ENCODE measurements at places on chromosomes 2 and 18. TPM values are rescaled to one million over a fixed set of nuclear protein-coding genes. Genes with fewer than 3 reads are reported as not detected.

- DNase-seq, result no peak
Observed at GRCh38 chr2:134463699-134464022, 209.8 kb downstream of the MGAT5 start.

Gene ZAP70
- 1.4 TPM for total RNA-seq

- peak; percentile 75 for DNase-seq
Observed at GRCh38 chr2:37653805-37654378, 17.6 kb downstream of the CDC42EP3 start.

Gene GDF7
- 1.7 TPM for total RNA-seq

- DNase-seq, result no peak
Observed at GRCh38 chr2:43027097-43027873, 199.1 kb downstream of the ZFP36L2 start.

Gene TMEM247
- not detected for total RNA-seq

Gene DSG1
- 4.7 TPM for total RNA-seq

Gene MC2R
- not detected for total RNA-seq

DNA sequence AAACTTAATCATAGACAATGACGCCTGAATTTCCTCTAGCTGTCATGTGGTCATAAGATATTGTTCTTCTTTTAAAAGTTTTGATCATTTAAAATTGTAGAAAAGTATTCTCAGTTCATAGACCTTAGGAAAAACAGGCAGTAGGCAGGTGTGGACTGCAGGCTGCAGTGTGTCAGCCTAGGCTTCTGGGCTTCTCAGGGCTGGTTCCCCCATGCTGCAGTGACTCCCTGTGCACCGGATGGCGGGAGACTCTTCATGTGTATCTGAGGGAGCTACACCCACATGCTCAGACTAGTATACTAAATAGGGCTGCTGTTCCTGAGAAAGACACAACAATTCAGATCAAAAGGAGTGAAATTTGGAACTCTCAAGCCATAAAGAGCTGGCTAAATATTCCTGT lies 72.4 kb downstream of the PXDN start:
- DNase-seq, result peak; percentile 32

GRCh38 chr2:43191947-43192516 lies 34.4 kb downstream of the ZFP36L2 start:
- DNase-seq, result no peak

DNA sequence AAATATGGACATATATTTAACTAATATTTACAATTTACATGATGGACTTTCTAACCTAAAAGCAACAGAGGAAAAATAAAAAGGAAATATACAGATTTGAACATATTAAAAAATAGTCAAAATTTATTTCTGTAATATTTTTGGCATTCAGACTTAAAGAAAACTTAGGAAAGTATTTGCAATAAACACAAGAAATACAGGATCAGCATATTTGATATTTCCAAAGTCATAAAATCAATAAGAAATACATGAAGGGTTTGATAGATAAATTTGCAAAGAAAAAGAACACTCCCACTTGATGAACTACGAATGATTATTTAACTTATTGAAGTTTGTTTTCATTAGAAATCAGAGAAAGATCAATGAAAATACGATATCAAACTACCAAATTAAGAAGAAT lies 48.6 kb upstream of the CD302 start:
- no peak for DNase-seq

Gene TMEM178A
- 2.9 TPM for total RNA-seq

DNA sequence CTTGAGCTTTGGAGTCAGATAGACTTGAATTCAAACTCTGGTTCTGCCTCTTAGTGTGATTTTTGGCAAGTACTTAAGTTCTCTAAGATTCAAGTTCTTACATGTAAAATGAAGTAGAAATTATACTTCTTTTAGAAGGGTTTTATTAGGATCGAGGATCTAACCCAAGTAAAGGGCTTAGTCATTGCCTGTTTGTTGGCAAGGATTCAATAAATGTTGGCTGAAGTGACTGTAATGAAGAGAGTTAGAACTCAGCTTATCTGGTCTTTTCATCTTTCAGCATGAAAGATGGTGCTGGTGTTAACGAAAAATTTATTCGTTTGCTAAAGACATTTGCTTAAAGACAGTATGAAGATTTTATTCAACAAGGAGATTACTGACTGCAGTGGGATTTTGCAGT lies 315.9 kb upstream of the THUMPD2 start:
- no peak for DNase-seq

DNA sequence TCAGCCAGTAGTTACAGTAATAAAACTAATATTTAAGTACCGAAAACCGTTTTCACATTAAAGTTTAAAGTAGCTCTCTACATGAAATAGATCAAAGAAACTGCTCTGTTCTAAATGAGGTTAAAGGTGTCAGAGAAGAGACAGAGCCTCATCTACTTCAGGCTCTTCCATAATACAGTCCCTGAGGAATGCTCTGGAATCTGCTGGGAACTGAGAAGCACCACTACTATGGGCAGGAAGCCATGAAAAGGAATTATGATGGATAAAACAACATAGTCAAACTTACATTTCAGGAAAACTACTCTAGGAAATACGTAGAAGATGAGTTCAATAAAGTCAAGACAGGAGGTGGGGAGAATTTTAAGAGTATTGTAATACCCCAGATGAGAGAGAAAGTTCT lies 60.0 kb downstream of the ROCK1 start:
- DNase-seq, result no peak

DNA sequence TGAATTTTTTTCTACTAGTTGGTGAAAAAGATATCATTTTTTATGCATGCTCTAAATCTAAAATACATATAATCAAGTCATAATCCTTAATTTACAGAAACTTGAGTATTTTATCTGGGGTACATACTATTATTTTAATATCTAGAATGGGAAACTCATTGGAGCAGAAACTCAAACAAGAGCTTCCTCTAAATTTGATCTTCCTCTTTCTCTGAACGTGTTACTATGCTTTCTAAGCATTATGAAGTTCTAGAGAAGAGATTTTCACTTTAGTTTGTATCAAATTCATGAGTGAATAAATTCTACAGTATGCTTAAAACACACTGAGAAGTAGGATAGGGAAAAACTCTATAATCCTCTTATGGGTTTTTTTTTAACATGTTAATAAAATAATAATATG lies 20.6 kb upstream of the SLC38A11 start:
- DNase-seq, result no peak

- peak; percentile 23 for DNase-seq
Observed at GRCh38 chr18:46560671-46561045, 96.4 kb downstream of the LOXHD1 start.

Gene AQP12A
- total RNA-seq, result not detected

- DNase-seq, result no peak
Observed at GRCh38 chr2:44560941-44561340, 199.2 kb downstream of the CAMKMT start.

DNA sequence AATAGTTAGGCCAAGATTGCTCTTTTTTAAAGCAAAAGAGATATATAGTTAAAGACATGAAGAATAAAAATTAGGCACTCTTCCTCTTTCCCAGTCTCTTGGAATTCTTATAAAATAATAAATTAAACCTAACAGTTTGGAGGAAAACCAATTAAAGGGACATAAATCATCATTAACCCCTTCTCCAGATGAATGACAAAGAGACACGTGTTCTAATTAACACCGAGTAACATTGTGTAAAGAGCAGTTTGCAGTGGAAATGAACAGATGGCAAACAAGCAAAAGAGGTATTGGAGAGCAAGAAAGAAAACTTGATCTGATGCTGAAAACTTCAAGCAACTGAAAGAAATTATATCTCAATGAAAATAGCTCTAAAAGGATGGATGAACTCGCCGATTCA lies 48.4 kb downstream of the BCL2 start:
- no peak for DNase-seq

DNA sequence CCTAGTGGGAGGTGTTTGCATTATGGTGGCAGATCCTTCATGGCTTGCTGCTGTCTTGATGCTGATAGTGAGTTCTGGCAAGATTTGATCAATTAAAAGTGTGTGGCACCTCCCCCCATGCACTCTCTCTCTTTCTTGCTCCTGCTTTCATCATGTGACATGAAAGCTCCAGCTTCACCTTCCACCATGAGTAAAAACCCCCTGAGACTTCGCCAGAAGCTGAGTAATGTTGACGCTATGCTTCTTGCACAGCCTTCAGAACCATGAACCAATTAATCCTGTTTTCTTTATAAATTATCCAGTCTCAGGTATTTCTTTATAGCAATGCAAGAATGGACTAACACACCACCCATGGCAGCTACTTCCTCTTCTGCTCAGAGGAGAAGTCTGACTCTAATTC lies 2181.4 kb upstream of the PIK3C3 start:
- DNase-seq, result no peak

GRCh38 chr18:34957119-34957863 lies 83.9 kb upstream of the MAPRE2 start:
- no peak for DNase-seq

DNA sequence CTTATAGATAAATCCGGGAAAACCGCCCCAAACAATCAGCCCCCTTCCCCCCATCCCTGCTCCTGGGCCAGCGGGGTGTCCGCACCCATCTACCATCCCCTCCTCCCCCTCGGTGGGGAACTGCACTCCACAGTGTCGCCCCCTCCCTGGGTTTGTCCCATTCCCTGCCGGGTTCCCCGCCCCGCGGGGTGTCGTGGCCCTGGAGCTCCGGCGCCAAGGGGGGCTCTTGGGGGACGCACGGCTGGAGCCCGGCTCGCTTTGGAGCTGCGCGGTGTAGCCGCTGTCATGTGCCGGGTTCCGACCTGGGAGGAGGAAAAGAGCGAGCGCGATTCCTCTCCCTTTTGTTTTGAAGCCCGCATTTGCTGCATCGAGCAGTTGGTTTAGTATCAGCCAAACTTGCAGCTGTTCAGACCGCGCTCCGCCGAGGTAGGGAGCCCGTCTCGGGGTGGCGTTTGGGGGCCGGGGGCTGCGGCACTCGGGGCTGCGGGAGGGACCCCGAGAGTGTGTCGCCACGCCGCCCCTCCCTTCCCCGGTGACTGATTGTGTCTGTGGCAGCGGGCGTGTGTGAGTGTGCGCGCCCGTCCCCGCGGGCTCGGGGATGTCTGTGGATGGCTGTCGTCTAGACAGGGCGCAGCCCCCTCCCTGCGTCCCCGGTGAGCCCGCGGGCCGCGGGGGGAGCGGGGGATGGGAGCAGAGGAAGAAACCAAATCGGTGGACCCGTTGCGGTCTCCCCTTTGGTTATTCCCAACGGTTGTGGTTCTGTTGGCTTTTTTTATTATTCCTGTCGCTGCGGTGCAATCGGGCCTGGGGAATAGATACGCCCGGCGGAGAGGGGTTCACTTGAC lies 797 bp downstream of the CTIF start:
- DNase-seq, result peak; percentile 65

Gene RETREG2
- 26.6 TPM for total RNA-seq

GRCh38 chr2:112156152-112156986 lies 18.2 kb downstream of the FBLN7 start:
- no peak for DNase-seq

- no peak for DNase-seq
Observed at GRCh38 chr18:62493033-62493862, 29.6 kb upstream of the ZCCHC2 start.

GRCh38 chr2:232998666-232998985 lies 14.4 kb downstream of the NGEF start:
- DNase-seq, result no peak

GRCh38 chr2:238483656-238484055 lies 56.9 kb downstream of the ASB1 start:
- DNase-seq, result no peak

Gene DQX1
- not detected for total RNA-seq

GRCh38 chr18:76992226-76993084 lies 140.1 kb downstream of the MBP start:
- DNase-seq, result no peak

DNA sequence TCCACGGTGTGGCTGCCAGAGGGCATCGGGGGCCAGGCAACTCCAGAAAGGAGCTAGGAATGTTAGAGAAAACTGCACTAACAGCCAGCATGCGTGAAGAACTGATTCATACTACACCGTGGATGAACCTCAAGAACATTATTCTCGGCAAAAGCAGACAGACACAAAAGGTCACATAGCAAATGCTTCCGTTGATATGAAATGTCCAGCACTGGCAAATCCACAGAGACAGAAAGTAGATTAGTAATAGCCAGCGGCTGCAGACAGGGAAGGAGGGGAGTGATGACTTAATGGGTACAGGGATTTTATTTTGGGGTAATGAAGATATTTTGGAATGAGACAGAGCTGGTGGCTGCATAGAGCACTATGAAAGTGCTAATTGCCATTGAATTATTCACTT lies 37.4 kb downstream of the SCTR start:
- DNase-seq, result peak; percentile 52

Gene SP140
- 0.26 TPM for total RNA-seq

DNA sequence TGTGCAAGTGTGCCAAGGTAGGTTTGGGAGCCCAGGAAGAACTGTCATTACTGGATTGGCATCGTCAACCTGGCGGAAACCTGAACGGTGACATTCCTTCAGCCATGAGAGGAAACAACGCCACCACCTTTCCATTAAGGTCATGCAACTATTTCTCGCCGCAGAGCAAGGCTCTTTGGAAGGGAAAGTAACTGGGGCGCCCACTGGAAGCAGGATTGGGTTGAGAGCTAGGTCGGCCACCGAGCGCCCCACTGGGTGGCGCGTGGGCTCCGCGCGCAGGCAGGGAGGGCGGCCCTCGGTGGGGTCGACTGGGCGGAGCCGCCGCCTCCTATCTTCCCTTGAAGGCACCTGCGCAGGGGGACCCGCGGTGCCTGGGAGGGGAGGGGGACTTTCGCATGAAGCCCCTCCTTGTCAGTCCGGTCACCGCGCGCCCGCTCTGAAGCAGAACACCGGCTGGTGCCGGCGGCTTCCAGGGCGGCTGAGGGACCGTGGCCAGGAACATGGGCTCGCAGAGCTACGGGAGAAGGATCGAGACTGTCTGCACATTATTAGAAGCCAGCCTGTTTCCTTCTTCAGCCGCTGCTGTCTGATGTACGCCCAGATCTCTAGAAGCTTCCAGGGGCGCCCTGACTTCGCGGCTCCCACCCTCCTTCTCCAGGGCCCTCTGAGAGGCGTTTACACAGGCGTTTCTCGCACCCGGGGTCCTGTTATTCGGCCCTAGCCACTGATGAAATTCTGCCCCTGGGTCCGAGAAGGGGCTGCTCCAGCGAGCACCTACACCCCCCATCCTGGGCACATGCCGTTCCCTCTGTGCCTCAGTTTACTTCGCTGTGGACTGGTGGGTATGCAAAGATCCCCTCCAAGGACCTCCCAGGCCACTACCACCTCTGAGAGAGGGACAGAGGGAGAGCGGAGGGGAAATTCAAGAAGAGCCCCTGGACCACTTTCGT lies 27.3 kb upstream of the MAL start:
- no peak for DNase-seq

GRCh38 chr2:105737980-105738657 lies 6.6 kb upstream of the NCK2 start:
- DNase-seq, result no peak

- no peak for DNase-seq
Observed at GRCh38 chr2:23632386-23632785, 247.4 kb downstream of the KLHL29 start.

Data from right atrium auricular region (tissue), 2 donors.